HT1080 (cell line): ENCODE measurements at places on chromosomes 16 and 17. TPM values are rescaled to one million over a fixed set of nuclear protein-coding genes. Genes with fewer than 3 reads are reported as not detected.

The CHST4 gene
- total RNA-seq = 0.43 TPM in 1 of 2 replicates, not detected in the other

The SPATA22 gene
- total RNA-seq = not detected in 2 replicates

GRCh38 chr16:83648347-83648746 lies 159.4 kb upstream of the HSBP1 start:
- no peak for DNase-seq

The DOC2B gene
- not detected in 2 replicates for total RNA-seq

DNA sequence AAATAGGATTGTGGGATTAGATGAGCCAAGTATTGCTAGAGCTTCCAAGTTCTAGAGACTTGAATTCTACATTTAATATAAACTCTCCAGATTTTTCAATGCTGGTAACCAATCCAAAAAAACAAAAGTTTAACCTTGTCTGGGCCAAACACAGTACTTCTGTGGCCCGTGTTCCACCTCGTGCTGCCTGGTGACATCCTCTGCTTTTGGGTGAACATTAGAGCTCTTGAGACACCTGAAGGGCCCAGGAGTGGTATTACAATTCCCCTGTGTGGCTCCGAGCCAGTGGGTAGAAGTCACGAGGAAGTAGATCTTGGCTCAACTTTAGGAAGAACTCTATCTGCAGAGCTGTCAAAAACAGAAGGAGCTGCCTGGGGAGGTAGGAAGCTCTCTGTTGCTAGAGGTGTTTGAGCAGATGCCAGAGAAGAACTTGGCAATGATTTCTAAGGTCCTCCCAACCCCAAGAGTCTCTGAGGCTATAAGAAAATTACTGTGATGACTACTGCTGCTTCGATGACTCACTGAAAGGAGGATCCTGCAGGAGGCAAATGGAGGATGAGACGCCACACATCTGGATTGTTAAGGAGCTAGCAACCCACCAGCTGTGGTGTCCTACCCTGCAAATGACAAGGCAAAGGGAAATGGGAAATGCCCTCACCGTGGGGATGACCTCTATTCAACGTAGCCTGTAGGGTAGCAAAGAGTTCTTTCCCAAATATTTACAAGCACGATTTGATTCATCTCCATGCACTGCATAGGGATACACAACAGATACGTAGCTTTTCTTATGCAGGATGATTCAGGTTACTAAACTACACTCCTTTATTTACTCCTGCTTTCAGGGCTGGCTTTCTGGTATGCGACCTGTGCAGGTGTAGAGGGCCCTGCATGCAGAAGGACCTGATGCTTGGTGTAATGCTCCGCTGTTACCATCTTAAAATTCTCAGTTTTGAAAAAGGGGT lies 45.8 kb upstream of the GAS7 start:
- peak; percentile 56 for DNase-seq

The SYCE1L gene
- total RNA-seq = not detected in 2 replicates

- DNase-seq = no peak
Observed at GRCh38 chr17:18079543-18079942, 8.2 kb upstream of the DRG2 start.

GRCh38 chr17:48901241-48901640 lies 7.0 kb upstream of the UBE2Z start:
- DNase-seq = no peak

- DNase-seq = no peak
Observed at GRCh38 chr17:6110088-6110487, 39.9 kb downstream of the WSCD1 start.

- no peak for DNase-seq
Observed at GRCh38 chr17:63694950-63695773, 4.8 kb downstream of the LIMD2 start.

The RPRML gene
- 0.07 TPM in 1 of 2 replicates, not detected in the other for total RNA-seq

GRCh38 chr17:8212312-8213180 lies 2.2 kb upstream of the AURKB start:
- DNase-seq = peak; percentile 57

GRCh38 chr17:62760059-62760944 lies 47.8 kb downstream of the MARCHF10 start:
- DNase-seq = no peak

DNA sequence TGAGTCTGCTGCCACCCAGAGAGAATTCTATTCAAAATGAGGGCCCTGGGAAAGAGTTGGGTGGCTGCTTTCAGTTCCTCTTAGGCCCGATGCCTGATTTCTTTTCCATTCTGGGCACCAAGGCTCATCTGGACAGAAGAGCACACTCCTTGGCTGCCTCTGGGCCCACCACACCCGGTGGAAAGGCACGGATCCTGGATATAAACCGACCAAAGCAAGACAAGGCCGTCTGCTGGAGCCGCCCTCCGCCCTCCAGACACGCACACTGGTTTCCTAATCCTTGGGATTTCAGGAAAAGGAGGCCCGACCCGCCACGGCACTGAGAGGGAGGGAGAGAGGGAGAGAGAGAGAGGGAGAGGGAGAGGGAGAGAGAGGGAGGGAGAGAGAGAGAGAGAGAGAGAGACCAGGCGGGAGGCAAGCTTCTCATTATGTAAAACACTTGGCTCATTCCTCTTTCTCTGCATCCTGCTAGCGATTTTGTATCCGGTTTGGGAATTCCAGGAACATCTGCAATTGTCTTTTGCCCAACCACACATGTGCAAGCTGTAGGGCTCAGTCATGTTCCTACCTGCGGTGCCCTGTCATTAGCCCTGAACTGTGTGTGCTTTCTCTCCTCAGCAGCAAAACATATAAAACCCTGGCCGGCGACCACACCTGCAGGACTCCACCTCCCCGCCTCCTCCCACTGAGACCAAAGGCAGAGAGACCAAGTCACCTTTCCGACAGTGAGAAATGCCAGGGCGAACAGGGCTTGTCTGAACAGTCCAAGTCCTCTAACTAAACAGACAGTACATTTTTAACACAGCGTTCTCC lies 347.2 kb downstream of the SOX9 start:
- DNase-seq = no peak

- no peak for DNase-seq
Observed at GRCh38 chr16:12721841-12722421, 81.8 kb downstream of the CPPED1 start.

GRCh38 chr16:63925221-63925620 lies 1196.6 kb downstream of the CDH11 start:
- no peak for DNase-seq

DNA sequence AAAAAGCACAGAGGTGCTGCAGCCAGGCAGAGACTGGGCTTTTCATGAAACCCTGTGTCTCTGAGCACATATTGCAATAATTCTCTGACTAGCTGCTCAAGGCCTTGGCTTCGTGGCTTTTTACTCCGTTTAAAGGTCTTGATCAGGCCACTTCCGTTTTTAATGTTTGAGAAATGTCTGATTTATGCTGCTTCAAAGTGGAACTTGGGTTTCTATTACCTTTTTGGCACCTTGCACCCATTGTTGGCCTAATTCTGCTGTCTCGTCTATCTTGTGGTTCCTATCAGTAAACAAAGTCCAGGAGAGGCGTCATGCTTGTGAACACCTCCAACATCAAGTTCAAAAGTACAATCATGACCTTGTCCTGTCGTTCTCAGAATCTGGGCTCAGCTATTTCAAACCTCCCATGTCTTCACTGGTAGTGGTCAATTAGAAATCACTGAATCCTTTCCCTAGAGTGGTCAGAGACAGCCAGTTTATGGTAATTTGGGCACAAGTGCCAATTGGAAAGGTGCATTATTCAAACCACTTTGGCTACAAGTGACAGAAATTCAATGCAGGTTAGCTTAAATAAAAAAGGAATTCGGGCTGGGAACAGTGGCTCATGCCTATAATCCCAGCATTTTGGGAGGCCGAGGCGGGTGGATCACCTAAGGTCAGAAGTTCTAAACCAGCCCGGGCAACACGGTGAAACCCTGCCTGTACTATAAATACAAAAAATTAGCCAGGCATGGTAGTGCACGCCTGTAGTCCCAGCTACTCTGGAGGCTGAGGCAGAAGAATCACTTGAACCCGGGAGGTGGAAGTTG lies 33.3 kb upstream of the METTL9 start:
- no peak for DNase-seq

DNA sequence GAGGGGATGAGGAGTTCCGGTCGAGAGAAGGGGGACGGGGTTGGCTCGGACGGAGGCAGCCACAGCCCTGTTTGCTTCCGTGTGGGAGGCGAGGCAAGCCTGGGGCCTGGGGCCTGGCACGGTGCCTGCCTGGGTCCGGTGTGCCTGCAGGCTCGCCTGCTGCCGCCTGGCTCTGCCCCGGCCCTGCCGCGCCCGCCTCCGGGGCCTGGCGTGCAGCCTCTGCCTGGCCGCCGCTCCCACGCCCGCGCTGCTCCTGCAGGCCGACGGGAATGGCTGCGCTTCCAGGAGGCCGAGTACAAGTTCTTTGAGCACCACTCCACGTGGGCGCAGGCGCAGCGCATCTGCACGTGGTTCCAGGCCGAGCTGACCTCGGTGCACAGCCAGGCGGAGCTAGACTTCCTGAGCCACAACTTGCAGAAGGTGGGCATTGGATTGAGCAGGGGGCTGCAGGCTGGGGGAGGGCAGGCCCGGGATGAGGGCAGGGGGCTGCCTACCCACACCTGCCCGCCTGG lies 53.1 kb downstream of the MRC2 start:
- no peak for DNase-seq

- DNase-seq = no peak
Observed at GRCh38 chr16:82124651-82125050, 45.4 kb downstream of the MPHOSPH6 start.

The NPIPB6 gene
- total RNA-seq = 0.27 TPM in 1 of 2 replicates, not detected in the other

DNA sequence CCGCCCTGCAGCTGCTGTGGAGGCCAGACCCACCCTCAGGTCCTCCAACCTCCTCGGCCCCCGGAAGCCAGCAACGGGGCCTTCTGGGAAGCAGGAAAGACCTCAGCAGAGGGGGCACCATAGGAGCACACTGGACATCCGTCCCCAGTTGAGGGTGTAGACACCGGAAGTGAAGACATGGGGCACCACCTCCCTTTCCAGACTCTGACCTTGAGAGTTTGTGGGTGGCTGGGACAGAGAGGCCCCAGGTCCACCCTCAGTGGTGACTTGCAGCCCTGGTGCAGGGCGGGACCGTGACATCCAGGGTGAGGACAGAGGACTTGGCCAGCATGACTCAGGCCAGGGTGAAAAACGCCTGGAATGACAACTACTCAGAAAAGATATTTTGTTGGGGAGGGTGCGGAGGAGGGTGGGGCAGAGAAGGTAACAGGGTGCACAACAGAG lies 19.9 kb downstream of the CEP295NL start:
- no peak for DNase-seq

- no peak for DNase-seq
Observed at GRCh38 chr17:2683912-2684311, 27.7 kb downstream of the CLUH start.

GRCh38 chr16:56576585-56577299 lies 11.9 kb downstream of the MT4 start:
- DNase-seq = peak; percentile 67

DNA sequence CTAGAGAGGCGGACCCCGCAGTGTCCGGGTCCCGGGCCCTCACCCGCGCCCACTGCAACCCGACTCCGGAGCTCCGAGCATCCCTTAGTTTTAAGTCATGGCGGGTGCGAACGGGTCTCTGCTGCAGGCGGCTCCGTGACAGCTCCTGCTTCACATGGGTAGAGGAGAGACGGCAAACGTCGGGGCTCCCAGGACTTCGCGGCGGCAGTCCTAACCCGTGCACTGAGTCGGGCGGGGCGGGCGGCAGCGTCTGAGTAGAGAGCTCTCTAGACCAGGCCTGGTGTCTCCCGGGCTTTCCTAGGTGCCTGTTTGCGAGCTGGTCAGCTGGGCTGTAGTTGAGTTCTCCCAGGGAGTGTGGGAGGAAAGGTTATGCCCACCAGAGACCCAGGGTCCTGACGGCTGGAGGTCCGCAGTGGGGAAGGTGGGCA lies 345 bp downstream of the TSC2 start:
- DNase-seq = no peak

DNA sequence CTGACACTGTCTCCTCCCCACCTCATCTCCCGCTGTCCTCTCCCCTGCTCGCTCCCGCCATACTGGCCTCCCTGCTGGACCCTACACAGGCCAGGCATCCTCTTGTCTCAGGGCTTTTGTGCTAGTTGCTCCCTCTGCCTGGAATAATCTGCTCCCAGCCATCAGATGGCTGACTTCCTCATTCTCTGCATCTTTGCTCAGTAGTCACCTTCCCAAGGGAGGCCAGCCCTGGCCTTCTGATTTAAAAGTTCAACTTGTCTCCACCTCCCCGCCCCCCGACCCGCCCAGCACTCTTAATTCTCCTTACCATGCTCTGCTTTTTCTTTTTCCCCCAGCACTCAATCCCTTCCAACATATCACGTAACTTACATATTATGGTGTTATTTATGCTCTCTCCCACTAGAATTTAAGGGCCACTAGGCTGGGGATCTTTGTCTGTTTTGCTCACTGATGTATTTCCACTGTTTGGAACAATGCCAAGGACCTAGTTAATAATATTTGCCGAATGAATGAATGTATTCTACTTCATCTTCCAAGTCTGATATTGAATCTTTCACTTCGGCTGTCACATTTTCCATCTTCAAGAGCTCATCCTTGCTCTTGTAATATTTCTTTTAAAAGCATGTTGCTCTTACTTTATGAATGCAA lies 178.3 kb downstream of the CDK5R1 start:
- no peak for DNase-seq

The TBC1D26 gene
- total RNA-seq = not detected in 2 replicates

The STH gene
- not detected in 2 replicates for total RNA-seq

GRCh38 chr17:13698832-13699231 lies 97.1 kb upstream of the HS3ST3A1 start:
- no peak for DNase-seq

DNA sequence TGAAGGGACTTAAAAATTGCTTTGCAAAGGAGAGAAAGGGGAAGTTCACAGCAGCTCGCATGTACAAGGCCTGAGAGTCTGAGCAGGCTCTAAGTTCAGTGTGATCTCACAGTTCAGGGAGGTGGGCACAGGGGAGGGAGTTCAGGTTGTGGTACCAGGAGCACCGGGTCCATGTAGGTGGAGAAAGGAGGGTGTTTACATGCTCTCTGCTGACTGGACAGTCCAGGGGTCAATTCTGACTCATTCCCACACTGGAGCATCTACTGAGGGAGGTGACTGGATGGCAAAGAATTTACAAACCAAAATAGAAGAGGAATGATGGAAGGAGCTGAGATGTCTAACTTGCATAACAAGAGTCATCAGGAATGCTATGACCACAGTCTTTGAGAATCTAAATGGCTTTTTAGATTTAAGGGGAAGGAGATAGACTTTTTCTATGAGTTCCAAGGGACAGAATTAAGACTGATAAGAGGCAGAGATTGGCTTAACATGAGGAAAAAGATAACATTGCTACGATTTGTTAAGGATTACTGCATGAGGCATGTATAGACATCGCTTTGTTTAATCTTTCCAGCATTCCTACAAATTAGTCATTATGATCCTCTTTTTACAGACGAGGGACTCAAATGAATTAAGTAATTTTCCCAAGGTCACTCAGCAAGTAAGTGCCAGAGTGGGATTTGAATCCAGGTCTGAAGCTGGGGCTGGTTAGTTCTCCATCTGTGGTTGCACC lies 29.9 kb downstream of the MIS12 start:
- DNase-seq = peak; percentile 98
